ENCODE measurements at places on chromosomes 2 and 18. TPM values are rescaled to one million over a fixed set of nuclear protein-coding genes. Genes with fewer than 3 reads are reported as not detected.

Gene C2orf72
- 2.4 TPM for total RNA-seq

Gene DSC2
- total RNA-seq = 11.9 TPM

DNA sequence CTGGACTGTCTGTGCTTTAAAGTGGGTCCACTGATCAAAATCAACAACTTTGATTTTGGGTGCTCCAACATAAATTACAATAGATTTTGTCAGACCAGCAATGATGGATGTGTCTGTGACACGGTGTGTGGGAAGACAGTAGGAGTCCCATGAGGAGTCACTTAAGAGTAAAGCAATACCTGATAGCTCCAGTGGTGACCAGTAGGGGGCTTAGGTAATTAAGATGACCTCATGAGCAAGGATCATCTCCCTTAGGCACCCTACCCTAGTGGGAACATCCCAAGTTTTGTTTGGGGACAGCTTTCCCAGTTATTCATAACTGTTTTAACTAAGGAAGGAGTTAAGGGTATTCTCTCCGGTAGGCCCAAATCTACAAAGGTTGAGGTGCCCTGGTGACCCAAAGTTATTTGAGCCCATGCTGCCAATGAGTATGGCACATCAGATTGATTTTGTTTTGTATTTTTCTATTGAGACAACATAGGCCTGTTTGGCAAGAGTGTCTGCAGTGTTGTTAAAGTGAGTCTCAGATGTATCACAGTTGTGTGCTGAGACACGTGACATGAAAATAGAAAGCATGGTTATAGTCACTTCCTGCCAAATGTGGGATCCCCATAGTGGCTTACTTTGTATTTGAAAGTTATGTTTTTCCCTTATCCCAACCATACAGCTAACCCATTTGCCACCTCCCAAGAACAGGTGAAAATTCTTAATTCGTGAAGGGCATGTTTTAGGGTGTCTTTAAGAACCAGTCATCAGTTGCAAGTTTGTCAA lies 1337.6 kb upstream of the SLC39A10 start:
- no peak overlapping the region for H3K27ac ChIP-seq
- no peaks in the 10 kb centered on the region for H3K27me3 ChIP-seq
- H3K4me3 ChIP-seq = no peak overlapping the region
- no peaks in the 10 kb centered on the region for H3K36me3 ChIP-seq

GRCh38 chr2:145091967-145092366 lies 572.0 kb upstream of the ZEB2 start:
- H3K4me1 ChIP-seq = no peaks in the 10 kb centered on the region
- H3K36me3 ChIP-seq = no peaks in the 10 kb centered on the region
- no peak overlapping the region for H3K27ac ChIP-seq
- H3K4me3 ChIP-seq = no peak overlapping the region
- H3K27me3 ChIP-seq = no peaks in the 10 kb centered on the region
- DNase-seq = no peak

- no peaks in the 10 kb centered on the region for H3K36me3 ChIP-seq
- no peaks in the 10 kb centered on the region for H3K27me3 ChIP-seq
- DNase-seq = no peak
- no peak overlapping the region for H3K27ac ChIP-seq
- H3K4me3 ChIP-seq = no peak overlapping the region
- H3K4me1 ChIP-seq = no peaks in the 10 kb centered on the region
Measured at GRCh38 chr2:142582317-142582716, 295.1 kb upstream of the KYNU start.

DNA sequence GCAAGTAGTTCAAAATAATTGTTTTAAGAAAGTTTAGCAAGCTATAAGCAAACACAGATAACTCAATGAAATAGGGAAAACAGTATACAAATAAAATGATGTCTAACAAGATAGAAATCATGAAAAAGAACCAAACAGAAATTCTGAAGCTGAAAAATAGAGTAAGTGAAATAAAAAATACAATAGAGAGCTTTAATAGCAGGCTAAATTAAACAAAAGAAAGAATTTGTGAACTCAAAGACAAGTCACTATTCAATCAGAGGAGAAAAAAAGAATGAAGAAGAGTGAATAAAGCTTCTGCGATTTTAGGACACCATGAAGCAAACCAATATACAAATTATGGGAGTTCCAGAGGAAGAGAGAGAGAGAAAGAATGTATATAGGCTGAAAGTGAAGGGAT lies 576.8 kb downstream of the STK39 start:
- H3K4me3 ChIP-seq = no peak overlapping the region
- no peak for DNase-seq
- no peaks in the 10 kb centered on the region for H3K4me1 ChIP-seq
- no peaks in the 10 kb centered on the region for H3K27me3 ChIP-seq

GRCh38 chr2:192267484-192267883 lies 72.8 kb upstream of the TMEFF2 start:
- DNase-seq = no peak
- H3K36me3 ChIP-seq = no peaks in the 10 kb centered on the region

DNA sequence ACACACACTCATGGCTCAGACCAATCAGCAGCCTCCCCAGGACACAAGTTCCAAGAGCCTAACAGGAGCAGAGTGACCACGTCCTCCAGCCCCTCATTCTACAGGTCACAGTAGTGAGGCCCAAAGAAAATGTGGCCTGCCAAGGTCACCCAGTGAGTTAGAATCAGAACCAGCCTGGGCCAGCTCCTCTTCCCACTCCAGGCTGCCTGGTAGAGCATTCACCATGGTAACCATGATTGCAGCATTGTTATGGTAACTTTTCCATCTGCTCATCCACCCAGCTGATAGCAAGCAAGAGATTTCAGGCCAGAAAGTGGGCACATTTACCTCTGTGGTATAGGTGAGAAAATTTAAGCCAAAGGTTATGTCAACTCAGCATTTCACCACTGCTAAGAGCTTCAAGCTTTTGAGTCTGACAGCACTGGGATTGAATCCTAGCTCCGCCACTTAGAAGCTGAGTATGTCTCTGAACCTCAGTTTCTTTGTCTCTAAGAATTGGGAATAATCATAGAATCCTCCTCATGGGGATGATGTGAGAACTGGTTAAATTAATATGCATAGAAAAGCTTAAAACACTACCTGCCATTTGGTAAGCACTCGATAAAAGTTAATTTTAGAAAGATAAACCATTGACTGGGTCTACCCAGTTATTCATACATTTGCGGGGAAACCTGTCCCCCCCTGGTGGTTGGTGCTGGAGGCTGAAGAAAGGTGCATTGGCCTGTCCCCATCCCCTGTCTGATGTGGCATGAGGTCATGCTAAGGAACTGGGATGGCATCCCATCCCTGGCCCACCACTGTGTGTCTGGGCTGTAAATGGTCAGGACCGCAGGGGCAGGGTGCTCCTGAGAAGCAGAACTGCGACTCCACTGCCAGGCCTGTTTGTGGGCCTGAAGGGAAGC lies 181.5 kb downstream of the KLHL29 start:
- H3K27ac ChIP-seq = no peak overlapping the region
- H3K4me1 ChIP-seq = peaks cover 8% of the 10 kb centered on the region
